ENCODE measurements at places on chromosomes 5 and 9.

- peak; percentile 72 for DNase-seq
Observed at GRCh38 chr9:37963936-37964739, 60.2 kb upstream of the SLC25A51 start.

DNA sequence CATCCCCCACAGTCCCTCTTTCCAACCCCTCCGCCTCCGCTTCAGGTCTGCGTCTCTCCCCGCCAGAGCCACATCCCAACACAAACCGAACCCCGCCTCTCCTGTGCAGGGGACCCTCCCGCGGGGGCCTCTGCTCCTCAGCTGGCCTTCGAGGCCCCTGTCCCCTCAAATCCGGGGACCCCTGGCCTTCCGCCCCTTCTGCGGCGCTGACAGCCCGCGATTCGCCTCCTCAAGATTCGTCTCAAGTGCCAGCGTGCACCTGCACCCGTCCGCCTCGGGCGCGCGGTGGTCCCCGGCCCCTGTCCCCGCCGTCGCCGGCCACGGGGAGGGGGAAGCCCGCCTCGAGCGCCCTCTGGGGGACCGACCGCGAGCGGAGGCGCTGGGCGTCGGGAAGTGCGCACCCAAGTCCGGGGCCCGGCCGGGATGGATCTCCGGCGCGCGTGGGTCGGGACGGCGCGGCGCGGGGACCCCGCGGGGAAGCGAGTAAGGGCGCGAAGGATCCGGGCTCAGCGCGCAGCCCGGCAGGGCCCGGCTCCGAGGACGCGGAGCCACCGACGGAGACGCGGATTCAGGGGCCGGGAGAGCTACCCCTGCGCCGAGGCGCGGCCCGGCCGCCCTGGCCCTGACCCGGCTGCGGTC is 623 bp downstream of the FLT4 start:
- no peak for DNase-seq

DNA sequence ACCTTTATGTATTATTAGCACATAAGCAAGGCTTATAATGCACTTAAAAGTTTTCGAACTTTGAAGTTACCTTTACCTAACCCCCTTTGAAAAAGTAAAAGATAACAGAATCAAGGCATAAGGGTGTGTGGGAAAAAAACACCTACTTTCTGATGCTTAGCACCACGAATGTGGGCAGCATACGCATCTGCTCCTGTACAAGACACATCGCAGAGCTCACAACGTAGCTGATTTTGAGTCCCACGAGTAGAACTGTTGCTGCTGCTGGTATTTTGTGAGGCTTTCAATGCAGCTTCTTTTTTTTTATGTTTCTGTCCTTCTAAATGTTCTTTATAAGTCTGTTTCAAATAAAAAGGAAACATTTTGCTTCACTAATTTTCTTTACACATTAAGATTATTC is 40.8 kb downstream of the ZFR start:
- DNase-seq = no peak

- no peak for DNase-seq
Observed at GRCh38 chr5:168860081-168860480, 280.9 kb upstream of the PANK3 start.

GRCh38 chr9:111411266-111411665 is 72.9 kb downstream of the ECPAS start:
- no peak for DNase-seq

- DNase-seq = no peak
Observed at GRCh38 chr5:142281966-142282365, 42.9 kb downstream of the SPRY4 start.

DNA sequence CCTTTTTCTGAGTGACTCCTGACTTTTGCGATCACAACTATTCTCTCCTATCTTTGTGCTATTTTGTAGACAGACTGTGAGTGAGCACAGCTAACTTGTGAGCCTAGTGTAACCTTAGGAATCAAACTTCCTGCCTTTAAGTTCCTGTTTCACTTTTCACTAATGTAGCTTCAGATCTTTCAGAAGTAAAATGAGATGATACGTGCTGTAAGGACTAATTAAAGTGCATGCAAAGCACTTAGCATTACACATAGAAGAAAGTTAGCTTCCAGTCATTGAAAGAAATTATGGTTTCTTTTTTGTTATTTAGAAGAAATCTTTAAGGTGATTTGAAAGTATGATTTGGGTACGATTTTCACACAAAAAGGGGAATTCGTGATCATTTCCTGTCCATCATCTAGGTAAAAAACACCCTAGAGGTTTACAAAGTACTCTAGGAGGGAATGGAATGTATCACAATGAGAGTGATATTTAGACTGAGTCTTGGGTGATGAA is 122.7 kb downstream of the ST8SIA4 start:
- DNase-seq = no peak
